ENCODE measurements at places on chromosomes 3 and 15.

- DNase-seq, result no peak
- H3K4me1 ChIP-seq, result no peaks in the 10 kb centered on the region
Observed at GRCh38 chr15:40823572-40824343, 4.8 kb downstream of the PPP1R14D start.

DNA sequence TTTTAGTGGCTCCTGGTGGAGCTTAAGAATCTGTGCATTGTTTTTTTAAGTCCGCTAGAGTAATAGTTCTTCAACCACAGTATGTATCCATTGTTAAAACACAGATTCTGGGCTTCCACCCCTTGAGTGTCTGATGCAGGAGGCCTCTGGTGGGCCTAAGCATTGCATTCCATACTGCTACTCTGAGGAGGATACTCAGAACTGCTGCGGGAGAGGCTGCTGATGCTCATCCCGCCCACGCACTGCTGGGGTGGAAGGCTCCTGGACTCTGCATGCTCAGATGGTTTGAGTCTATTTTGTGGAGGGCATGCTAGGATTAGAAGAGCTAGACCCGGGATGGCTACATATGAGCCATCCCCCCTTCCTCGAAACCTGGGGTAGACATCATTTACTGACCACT lies 74.4 kb downstream of the THSD4 start:
- no peaks in the 10 kb centered on the region for H3K27me3 ChIP-seq
- no peak for DNase-seq
- H3K27ac ChIP-seq, result no peak overlapping the region
- H3K36me3 ChIP-seq, result no peaks in the 10 kb centered on the region

DNA sequence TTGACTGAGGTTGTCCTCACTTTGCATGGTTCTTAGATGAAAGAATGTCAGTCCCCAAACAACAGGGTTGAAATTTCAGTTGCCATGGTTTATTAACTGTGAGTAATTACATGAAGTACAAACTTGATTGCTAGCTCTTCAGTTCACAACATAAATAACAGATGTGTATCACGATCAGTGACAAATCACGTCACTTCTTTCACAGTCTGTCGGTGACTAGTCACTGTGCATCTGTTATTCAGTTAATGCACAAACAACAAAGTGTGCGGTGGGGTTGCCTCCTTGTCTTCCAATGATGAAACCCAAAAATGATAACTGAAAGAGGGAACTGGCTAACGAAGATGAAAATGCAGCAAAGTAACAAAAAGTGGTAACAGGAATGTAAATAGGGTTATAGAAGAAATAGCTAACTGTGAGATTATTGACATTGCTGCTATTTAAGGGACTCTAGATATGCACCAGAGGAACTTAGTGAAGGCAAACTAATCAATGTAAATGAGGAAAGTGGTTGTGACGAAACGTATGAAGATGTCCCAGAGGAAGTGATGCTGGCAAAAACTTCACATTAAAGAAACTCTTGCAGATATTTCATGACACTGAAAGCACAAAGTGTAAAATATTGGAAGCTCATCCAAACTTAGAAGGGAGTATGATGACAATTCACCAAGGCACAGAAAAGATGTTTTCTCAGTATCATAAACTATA lies 159.3 kb downstream of the WDR76 start:
- H3K27ac ChIP-seq, result no peak overlapping the region
- DNase-seq, result no peak
- H3K4me3 ChIP-seq, result no peak overlapping the region
- peaks cover 3% of the 10 kb centered on the region for H3K4me1 ChIP-seq
- H3K27me3 ChIP-seq, result no peaks in the 10 kb centered on the region

- H3K27me3 ChIP-seq, result no peaks in the 10 kb centered on the region
- H3K36me3 ChIP-seq, result no peaks in the 10 kb centered on the region
- no peak overlapping the region for H3K4me3 ChIP-seq
- H3K4me1 ChIP-seq, result no peaks in the 10 kb centered on the region
- no peak overlapping the region for H3K27ac ChIP-seq
Observed at GRCh38 chr3:58198362-58198761, 12.4 kb downstream of the DNASE1L3 start.

DNA sequence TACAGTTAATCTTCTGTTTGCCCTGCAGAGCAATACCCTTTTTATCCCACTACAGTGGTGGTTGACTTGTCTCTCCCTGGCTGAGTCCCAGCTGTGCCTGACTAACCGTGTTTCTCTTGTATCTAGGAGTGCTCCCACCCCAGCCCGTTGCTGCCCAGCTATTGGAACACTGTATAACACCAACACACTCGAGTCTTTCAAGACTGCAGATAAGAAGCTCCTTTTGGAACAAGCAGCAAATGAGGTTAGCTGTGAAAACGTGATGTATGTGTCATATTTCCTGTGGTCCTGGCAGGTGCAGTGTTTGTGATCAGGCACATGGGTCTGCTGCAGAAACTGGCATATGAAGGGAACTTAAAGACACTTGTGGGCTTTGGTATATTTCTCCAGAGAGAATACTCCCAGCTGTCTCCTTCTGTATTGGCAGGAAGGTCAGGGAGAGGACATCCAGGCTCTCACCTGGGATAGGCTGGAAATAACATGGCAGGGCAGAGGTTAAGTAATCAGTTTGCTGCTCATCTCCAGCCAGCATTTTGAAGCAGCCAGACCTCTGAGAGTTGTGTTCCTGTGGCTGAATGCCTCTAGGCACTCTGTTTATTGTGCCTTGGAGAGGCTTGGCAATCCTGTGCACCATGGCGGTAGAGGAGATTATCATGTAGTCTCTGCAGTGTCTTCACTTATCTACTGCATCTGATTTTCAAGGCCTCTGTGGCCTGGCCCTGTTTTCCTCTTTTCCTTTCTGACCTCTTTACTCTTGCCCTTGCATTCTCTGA lies 34.8 kb downstream of the ATG7 start:
- H3K27ac ChIP-seq, result no peak overlapping the region
- H3K27me3 ChIP-seq, result no peaks in the 10 kb centered on the region
- H3K4me3 ChIP-seq, result no peak overlapping the region

- no peak overlapping the region for H3K27ac ChIP-seq
- H3K4me1 ChIP-seq, result peaks cover 12% of the 10 kb centered on the region
- no peaks in the 10 kb centered on the region for H3K36me3 ChIP-seq
- no peaks in the 10 kb centered on the region for H3K27me3 ChIP-seq
Observed at GRCh38 chr3:77539014-77539413, 499.1 kb downstream of the ROBO2 start.

DNA sequence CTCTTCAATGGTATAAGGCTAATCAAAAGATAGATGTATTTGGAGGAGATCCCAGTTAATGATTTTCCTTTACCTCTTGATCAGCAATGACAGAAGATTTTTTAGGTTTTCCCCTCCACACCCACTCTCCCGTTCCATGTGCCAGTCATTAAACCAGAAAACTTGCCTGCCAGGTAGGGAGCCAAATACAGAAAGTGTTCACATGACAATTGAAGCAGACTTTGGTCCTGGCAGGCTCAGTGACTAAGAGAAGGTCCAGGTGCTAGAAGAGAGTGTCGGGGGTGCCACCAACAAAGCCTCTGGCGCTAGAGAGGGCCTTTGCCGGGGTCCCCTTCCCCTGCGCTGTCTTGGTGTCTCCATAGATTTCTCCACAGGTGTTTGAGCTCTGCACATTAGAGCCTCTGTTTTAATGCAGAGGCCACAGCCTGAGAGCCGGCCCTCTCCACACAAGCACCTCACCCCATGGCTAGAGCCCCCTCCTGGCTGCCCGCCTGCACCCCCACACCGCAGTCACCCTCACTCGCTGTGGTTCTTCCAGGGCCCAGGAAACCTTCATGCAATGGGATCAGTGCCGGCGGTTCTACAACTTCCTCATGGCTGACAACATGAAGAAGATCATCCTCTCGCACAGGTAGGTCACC lies 36.4 kb downstream of the RLBP1 start:
- H3K27me3 ChIP-seq, result no peaks in the 10 kb centered on the region
- no peak for DNase-seq
- no peaks in the 10 kb centered on the region for H3K4me1 ChIP-seq
- H3K4me3 ChIP-seq, result no peak overlapping the region
- no peak overlapping the region for H3K27ac ChIP-seq

DNA sequence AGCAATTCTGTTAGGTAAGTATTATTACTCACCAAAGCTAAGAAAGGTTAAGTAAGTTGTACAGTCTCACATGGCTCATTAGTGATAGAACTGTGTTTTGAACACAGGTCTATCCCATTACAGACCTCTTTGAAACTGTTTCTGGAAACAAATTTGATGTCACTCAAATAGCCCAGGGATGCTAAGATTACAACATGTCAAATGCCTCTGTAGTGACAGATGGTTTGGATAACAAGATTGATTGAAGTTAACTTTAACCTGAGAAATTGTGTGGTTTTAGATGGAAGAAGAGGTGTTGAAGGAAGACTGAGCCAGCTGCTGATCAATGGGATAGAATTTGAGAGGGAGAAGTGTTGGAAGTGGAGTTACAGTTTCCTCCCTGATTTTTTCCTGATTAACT lies 72.5 kb downstream of the SYN2 start:
- DNase-seq, result no peak
- no peak overlapping the region for H3K4me3 ChIP-seq
- no peak overlapping the region for H3K27ac ChIP-seq
- no peaks in the 10 kb centered on the region for H3K27me3 ChIP-seq

DNA sequence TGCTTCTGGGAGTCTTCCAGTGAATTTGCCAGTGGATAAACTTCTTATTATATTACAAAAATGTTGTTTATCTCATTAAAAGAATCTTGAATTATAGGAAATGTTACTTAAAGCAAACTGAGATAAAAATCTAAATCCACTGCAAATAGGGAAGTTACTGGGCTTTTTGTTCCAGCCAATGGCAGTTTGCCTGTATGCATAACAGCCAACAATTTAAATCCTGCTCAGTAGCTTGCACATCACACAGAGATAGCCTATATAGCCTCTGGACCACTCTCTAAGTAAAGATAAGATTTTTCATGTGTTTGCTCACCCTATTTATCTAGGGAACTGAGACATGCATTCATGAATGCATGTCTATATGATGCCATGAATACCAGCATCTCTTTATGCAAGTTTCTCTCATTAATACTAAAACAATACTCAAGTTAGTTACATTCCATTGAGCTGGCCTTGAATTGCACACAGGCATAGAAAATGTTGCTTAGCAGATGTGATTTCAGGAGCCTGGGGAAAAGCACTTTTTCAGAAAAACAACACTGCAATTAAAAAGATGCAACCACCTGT lies 92.1 kb upstream of the GPR149 start:
- H3K4me3 ChIP-seq, result no peak overlapping the region
- H3K27me3 ChIP-seq, result no peaks in the 10 kb centered on the region
- no peak overlapping the region for H3K27ac ChIP-seq
- H3K36me3 ChIP-seq, result no peaks in the 10 kb centered on the region
- no peak for DNase-seq

DNA sequence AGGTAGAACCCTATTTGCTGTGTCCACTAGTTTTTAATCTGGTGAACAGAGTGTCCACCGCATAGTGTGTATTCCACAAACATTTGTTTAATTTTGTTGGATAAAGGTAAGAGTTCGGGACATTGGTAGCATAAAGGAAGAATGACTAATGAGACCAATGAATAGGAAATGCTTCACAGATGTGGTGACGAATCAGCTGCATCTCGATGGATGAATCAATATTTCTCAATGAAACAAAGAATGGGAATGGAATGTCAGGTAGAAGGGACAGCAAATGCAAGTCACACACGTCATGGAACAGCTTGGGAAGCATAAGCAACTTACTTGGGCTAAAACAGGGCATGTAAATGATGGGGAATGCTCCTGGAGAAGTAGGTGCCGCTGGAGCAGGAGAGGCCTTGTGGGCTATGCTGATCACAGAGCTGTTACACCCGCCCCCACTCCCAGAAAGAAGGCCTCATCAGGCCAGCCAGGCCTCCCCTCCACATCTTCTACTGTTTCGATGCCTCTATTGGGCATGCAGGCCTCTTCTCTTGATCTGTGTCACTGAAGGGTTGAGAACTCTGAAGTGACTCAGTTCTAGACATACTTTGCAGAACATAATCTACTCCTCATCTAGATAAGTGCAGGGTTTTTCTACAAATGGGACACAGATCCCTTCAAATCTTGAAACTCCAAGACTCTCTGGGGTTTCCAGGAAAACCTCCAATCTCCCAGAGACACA lies 120.0 kb upstream of the GADL1 start:
- no peaks in the 10 kb centered on the region for H3K36me3 ChIP-seq
- H3K27me3 ChIP-seq, result peaks cover 97% of the 10 kb centered on the region
- no peak for DNase-seq
- H3K4me3 ChIP-seq, result no peak overlapping the region
- peaks cover 8% of the 10 kb centered on the region for H3K4me1 ChIP-seq

DNA sequence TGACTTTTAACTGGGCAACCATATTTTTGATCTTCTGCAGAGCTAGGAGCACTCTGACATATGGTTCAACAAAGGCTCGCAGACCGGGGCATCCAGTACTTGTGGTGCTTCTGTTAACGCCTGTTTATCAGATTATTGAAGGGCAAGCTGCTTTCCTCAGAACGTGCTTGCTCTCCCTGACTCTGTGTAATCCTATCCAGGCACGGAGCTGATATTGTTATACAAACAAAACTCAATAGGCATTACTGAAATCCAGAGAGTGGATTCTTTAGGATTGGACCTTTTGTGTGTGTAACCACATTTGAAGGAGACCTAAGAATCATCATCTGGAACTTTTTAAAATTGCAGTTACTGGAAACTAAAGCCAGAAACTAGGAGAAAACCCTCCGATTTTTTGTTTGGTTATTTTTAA lies 246.5 kb downstream of the PTPRG start:
- peak overlapping the region; percentile 17 for H3K27ac ChIP-seq
- DNase-seq, result peak; percentile 55
- H3K27me3 ChIP-seq, result no peaks in the 10 kb centered on the region
- H3K36me3 ChIP-seq, result no peaks in the 10 kb centered on the region
- H3K4me1 ChIP-seq, result peaks cover 51% of the 10 kb centered on the region
- no peak overlapping the region for H3K4me3 ChIP-seq

- H3K4me3 ChIP-seq, result no peak overlapping the region
- no peaks in the 10 kb centered on the region for H3K36me3 ChIP-seq
- peaks cover 34% of the 10 kb centered on the region for H3K4me1 ChIP-seq
- H3K27me3 ChIP-seq, result no peaks in the 10 kb centered on the region
- DNase-seq, result no peak
Observed at GRCh38 chr3:190044142-190044541, 76.6 kb downstream of the P3H2 start.

Measured in neural progenitor cell (in vitro differentiated cells).